ENCODE measurements at places on chromosomes 2 and 18.
A peak's percentile ranks its signal among the peaks of the same experiment; 100 is the strongest.

DNA sequence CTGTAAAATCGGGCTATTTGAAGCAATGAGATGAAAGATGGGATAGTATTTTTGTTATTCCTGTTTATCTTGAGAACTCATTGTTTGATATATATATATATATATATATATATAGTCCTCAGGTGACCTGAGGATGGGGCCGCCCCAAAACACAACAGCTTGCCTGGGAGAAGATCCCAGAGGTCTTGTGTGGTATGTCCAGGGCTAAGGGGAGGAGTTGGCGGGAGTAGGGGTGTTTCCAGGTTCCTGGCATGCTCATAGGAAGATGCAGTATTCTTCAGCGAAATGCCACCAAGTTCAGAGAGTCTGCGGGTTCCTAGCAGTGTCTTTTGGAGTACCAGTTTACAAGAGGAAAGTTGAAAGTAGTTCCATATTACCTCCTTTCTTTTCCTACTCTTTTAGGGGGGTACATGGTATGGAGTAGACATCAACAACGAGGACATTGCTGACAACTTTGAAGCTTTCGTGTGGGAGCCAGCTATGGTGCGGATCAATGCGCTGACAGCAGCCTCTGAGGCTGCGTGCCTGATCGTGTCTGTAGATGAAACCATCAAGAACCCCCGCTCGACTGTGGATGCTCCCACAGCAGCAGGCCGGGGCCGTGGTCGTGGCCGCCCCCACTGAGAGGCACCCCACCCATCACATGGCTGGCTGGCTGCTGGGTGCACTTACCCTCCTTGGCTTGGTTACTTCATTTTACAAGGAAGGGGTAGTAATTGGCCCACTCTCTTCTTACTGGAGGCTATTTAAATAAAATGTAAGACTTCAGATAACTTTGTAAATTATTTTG is 18.3 kb downstream of the CCT7 start:
- no peak for DNase-seq

- DNase-seq = no peak
These were observed 540 bp downstream of the SOX11 start for GRCh38 chr2:5692561-5693286.

DNA sequence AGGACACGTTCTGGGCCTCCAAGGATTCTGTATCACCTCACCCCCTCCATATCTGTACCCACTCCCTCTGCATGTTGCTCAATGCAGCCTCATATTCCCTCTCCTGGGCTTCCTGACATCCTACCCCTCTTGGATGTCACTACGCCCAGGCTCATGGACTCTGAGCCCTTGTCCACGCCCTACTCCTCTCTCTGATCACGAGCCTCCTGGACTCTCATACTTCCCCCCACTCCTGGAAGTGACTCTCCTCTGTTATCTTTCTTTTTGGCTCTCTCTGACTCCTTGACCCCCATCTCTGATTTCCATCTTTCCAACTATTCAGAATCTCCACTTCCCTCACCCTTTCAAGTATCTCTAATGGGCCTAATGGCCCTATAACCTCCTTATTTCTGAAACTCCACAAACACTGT is 2.1 kb downstream of the TMEM198 start:
- no peak for DNase-seq

DNA sequence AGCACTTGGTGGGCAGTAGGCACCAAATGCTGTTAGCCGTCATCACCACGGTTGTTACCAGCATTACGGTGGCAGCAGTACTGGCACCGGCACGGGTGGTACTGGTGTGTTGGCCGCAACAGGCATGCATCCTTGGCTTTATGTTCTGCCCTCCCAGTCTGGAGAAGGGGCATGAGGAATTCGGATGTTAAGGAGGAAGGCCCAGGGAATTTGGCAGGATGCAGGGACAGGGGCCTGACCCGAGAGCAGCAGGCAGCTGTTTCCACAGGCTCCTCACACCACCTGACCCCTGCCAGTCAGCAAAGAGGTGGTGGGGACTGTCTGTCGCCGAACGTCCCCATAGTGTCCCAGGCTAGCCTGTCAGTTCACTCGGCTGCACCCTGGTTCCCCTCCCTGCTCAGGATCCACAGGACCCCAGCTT is 79.0 kb downstream of the EDAR start:
- DNase-seq = no peak

DNA sequence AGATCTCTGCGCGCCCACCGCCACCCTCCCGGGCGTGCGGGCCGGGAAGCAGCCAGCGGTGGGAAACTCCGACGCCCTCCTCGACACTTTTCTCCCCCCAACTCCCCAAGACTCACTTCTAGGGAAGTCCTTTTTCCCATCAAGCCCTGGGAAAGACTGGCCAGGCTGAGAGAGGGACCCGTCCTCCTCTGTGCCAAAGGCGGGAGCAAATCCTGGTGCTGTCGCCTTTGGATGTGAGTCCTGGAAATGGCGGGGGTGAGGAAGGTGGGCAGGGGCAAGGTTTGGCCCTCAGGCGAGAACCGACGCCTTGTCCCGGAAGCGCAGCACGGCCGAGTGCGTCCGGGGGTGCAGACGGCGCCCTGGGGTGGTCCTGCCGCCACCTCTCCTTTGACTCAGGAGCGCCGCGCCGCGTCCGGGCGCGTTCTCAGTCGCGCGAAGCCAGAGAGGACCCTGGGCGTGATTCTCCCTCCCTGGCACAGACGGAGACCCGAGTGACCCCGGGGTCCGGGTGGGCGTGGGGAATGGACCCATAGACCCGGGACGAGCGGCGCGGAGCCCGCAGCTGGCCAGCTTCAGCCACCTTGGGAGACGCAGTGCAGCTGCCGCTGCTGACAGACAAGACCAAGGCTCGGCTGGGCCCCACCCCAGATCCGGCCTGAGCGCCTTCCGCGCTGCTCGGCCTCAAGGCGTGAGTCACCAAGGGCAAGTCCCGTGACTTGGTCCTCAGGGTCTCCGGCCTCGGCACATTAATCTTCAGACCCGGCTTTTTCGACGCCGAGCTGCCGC is 3.5 kb upstream of the LBX2 start:
- no peak for DNase-seq

DNA sequence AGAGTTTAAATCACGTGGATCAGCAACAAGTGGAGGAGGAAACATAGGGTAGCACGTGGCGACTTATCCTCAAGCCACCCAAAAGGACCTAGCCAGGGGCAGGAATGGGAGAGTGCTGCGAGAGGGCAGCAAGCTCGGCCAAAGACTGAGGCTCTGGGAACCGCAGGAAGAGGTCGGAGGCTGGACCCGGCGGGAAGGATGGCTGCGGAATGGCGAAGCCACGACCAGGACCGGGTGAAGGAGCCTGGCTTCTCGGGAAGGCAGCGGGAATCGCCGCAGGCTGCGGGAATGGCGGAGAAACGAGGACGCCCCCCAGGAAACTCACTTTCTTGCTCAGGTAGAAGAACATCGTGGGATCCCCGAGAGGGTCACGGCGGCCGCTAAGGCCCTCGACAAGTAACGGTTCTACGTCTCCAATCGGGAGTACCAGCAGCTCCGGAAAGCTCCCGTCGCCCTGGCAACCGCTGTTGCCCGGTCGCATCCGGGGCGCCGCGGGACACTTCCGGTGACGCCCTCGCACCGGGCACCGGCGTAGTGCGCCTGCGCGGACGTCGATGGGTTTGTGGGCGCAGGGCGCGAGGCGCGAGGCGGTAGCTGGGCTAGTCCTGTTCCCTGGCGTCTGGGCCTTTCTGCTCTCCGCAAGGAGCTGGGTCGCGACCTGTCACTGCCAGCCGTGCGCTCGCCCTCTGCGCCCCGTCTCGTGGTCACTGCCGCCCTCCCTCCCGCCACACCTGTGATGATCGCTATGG is at the start of gene WDR35:
WDR35 (minus strand) TSS at position 439 of the 749 bp plus-strand sequence; CDS start at position 349, 90 bp downstream.
- DNase-seq = peak; percentile 83

- DNase-seq = no peak
These were observed 75.1 kb downstream of the SPP2 start for GRCh38 chr2:234125451-234126145.

- peak; percentile 24 for DNase-seq
These were observed 44.5 kb upstream of the RMND5A start for GRCh38 chr2:86675511-86676015.

DNA sequence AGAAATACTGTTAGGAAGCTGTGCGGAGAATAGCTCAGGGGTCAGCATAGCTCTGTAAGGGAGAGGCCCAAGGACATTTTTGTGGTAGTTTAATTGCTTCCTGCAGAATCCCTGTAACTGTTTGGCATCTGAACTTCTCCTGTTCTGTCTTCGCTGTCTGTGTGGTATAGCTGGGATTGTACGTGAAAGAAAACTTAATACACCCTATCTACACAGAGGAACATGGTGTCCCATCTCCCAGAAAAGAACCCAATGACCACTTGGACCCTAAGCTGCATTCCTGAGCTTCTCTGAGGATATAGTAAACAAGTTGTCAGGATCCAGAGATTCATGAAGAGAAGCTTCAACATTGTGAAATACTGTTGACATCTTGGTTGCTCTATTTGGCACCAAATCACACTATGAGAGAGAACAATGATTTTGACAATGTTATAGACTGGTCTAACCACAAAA is 81.3 kb downstream of the CDC42EP3 start:
- DNase-seq = no peak

DNA sequence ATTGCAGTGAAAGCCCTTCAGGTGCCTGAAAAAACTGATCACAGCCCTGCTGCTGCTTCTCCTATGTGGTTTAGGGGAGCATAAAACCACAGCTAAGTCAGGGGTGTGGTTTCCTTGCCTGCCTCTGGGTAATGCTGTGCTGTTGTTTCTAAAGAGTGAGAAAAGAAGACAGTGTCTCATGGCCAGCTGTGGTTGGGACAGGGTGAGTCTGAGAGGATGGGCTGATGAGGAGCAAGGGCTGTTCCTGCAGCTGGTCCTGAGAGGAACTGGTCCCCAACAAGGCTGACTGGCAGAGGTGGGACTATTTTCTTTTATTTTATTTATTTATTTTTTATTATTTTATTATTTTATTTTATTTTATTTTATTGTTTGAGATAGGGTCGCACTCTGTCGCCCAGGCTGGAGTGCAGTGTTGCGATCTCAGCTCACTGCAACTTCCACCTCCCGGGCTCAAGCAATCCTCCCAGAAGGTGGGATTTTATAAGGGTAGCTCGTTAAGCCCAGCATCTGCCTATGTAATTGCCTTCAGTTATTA is 236.7 kb downstream of the FHOD3 start:
- DNase-seq = no peak
